ENCODE measurements at places on chromosomes 7 and 10.

- DNase-seq = no peak
Measured at GRCh38 chr10:118171861-118172260, 125.1 kb upstream of the RAB11FIP2 start.

GRCh38 chr10:28920091-28920490 is 242.8 kb downstream of the BAMBI start:
- no peak for DNase-seq

DNA sequence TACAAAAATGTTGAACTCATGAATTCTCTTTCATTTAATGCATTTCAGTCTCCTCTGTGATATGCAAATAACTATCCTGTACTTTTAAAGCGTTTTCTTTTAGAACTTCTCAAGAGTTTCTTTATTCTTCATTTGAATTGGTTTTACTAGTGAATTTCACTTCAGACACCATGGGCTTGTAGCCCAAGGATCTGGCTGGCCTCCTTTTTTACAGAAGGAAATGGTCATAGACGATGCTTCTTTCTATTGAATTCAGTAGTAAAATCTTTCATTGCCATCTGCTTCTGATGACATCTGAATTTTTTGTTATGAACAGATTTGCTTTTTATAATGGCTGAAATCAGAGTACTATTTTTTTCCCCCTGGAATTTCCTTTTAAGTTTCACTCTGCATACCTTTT is 135.2 kb upstream of the ETV1 start:
- DNase-seq = no peak

- DNase-seq = peak; percentile 84
Measured at GRCh38 chr7:46291601-46292150, 370.6 kb upstream of the IGFBP3 start.

DNA sequence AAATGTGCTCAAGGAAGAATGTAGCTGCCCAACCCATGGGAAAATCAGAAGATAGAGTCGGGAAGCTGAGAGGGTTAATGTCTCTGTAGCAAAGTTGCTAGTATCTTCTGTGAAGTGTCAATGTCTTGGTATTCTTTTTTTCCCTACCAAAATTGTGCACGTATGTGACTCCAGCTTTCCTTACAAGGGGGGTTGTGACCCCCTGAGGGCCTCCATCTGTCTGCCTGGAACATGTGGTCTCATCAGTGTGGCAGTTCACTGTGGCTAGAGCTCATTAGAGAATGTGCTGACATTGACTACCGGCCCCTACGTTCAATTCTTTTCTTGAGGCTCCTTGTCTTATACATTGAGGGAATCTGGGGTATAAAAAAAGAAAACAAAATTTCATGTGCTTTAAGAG is 725.2 kb upstream of the CELF2 start:
- DNase-seq = no peak

DNA sequence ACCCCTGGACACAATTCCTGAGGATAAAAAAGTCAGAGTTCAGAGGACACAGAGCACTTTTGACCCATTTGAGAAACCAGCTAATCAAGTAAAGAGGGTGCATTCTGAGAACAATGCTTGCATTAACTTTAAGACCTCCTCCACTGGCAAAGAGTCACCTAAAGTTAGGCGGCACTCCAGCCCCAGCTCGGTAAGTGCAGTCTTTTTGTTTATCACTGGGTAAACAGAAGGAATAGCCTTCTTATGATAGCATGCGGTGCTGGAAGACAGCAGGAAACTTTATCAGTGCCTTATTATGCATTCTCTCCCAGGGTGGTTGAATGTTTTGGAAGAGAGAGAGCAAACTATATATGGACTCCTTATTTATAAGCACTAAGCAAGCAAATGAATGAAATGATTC is 130.5 kb downstream of the CDK14 start:
- DNase-seq = peak; percentile 68

DNA sequence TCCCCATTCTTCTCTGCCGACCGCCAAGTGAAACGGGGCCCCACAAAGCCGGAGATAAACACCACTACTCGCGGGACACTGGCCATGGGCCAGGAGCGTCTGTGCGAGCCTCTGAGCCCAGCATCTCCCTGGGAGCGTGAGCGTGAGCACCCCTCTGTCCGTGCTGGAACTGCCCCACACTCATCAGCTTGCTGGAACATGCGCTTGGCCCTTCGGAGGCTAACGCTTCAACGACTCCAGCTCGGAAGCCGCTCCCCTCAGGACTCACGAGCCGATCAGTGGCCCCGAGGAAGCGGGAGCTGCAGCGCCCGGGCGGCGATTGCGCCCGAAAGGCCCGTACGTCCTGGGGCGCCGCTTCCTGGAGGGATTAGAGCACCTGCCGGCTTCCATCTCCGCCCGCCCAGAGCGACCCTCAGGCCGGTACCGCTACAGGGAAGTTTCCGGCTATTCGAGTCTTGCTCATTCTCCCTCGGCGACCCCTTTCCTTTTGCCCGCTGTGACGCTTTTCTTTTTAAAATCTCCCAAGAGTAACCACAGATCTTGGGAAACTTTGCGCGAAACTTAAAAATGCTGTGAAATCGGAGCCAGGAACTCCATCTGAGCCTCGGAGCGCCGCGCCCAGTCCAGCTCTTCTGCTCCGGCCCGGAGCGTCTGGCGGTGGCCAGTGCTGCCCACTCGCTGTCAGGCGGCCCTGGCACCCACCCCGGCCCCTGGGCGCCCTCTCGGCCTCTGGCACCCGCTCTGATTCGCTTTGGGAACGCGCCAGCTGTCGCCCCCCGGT is 1.0 kb downstream of the TLL2 start:
- DNase-seq = peak; percentile 24

DNA sequence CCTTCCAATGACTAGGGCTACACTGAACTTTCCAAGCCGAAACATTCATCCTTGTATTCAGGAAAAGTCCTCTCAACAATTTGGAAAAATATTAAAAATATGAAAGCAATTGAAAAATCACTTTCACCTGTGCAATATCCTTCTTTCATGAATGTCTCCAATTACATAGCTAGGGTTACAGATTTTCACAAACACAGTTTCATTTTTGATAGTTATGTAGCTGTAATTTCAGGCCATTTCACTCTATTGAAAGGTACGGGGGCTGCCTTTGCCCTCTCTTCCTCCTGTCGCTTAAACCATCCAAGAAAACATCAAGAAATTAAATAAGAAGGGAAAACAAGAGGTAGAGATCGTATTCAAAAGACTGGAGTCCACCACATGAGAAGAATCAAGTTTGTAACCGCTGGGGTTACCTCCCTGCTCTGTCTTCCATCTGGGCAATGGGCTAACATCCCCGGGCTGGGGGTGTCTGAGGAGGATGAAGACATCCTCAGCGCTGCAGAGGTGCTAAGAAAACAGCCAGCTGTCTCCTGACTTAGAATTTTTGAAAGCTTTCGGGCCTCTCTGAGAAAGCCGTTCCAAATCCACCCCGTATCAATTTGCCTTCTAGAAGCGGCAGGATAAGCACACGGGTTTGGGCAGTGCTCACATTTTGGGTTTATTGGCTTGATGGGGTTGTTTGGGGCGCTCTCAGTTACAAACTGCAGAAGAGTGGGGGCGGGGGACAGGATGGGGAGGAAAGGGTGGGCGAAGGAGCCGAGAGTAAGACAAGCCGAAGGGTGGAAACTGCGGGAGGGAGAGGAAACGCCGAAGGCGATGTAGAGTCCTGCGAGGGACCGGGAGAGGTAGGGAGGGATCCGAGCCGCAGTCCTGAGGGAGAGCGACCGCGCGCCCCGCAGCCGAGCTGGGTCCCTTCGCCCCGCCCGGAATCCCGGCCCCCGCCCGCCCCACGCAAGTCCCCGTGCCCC is 24.3 kb upstream of the VAX1 start:
- no peak for DNase-seq
